ENCODE measurements at places on chromosomes 5 and 9.

DNA sequence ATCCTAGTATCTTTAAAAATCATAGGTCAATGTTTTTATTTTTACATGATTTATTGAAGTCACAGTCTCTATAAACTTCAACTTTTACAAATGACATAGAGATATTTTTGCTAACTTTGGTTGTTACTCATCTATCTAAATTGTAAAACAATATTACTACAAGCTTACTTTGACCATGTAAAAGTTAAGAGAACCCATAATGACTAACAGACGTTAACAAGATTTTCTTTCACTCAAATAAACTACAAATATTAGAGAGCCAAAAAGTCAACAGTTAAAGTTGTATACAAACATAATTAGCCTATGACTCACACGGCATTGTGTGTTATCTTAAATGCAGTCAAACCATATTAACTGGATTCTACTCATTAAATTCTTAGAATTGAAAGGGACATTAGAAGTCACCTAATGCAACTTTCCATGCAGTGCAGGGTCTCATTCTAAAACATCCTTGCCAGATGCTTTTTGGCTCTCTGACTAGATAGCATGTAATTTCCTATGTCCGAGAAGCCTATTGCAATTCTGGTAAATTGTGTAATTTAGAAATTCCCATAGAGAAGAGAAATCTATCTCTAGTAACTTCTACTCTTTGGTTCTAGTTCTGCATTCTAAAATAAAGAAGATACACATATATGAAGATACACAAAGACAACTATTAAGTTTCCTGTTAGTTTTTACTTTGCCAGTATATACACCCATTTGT lies 42.2 kb upstream of the UGT3A2 start:
- DNase-seq: no peak

GRCh38 chr5:167158588-167158987 lies 1132.9 kb upstream of the WWC1 start:
- no peak for DNase-seq

- DNase-seq: no peak
Observed at GRCh38 chr5:7088849-7089248, 307.1 kb upstream of the ADCY2 start.

GRCh38 chr5:112396430-112396829 lies 22.6 kb downstream of the EPB41L4A start:
- DNase-seq: no peak

GRCh38 chr9:89160806-89161205 lies 17.8 kb downstream of the SHC3 start:
- DNase-seq: no peak

DNA sequence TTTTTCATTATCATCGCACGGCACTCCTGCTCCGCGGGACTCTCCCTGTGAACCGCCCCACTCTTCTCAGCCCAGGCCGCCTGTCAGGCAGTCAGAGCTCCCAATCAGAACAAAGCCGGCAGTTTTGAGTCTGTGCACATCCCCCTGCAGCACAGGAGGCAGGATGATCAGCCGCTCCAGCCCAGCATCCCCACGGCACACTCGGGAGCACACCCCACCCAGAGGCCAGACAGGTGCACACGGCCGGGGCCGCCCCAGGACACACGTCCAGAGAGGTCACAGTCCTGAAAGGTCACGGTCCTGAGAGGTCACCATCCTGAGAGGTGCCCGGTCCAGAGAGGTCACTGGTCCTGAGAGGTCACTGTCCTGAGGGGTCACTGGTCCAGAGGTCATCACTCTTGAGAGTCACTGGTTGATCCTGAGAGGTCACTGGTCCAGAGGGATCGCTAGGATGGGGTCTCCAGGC lies 8.4 kb downstream of the TPPP start:
- no peak for DNase-seq
